ENCODE measurements at places on chromosomes 4 and X. TPM values are rescaled to one million over a fixed set of nuclear protein-coding genes. Genes with fewer than 3 reads are reported as not detected.

- no peak for DNase-seq
These were observed 296.3 kb downstream of the PCDH7 start for GRCh38 chr4:31016322-31017061.

Gene UGT2B10
- not detected for total RNA-seq

Gene SSX4
- not detected for total RNA-seq

Gene TMSB15C
- 2.3 TPM for total RNA-seq

Gene CFAP99
- 0.05 TPM for total RNA-seq

GRCh38 chr4:122612540-122612939 is 8.3 kb downstream of the IL21 start:
- DNase-seq = no peak

Gene DRD5
- total RNA-seq = not detected

GRCh38 chr4:186906722-186907121 is 183.1 kb upstream of the FAT1 start:
- no peak for DNase-seq

Gene FAM114A1
- total RNA-seq = 0.26 TPM

- DNase-seq = no peak
These were observed 129.6 kb upstream of the HCCS start for GRCh38 chrX:10981506-10981905.
